ENCODE measurements at places on chromosomes 16 and 17.

DNA sequence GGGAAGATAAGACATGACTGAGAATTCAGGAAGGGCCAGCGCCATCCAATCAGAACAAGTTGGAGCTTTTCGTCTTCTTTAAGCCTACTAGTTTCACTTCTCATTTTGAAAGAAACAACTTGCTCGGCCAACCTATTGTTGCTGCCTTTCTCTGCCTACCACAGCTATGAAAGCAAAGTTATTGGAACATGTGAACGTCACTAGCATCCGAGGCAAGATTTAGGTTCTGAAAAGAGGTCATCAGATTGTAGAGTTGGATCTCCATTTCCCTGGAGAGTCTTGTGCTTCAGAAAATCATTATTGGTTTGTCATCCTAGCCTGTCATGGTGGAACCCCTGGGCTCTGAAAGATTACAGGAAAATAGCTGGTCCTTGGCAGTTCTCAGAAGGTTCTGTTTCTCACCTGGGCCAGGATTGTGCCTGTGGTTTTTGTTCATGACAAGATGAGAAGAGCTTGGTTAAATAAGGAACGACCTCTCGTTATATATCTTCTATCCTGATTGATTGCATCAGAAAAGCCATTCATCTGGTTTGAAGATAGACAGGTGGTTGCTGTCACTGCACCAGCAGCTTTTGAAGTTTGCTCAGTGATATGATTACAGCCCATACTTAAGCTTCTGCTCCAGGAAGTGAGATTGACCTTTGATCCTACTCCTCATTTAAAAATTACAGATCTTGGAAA lies 25.3 kb downstream of the CDH13 start:
- no peak for DNase-seq

DNA sequence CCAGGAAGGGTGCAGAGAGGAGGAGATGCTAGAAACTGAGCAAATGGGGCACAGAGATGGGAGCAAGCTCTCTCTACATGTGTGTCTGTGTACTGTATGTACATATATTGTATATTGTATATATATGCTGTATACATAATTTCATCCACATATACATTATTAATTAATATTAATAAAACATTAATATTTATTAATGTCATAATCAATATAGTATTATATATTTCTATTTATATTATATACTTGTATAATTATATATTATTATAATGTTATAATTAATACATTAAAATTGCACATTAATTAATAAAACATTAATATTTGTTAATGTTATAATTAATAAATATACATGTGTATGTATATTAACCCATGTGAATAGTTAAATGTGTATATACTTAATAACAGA lies 31.5 kb upstream of the FOXF1 start:
- no peak for DNase-seq

DNA sequence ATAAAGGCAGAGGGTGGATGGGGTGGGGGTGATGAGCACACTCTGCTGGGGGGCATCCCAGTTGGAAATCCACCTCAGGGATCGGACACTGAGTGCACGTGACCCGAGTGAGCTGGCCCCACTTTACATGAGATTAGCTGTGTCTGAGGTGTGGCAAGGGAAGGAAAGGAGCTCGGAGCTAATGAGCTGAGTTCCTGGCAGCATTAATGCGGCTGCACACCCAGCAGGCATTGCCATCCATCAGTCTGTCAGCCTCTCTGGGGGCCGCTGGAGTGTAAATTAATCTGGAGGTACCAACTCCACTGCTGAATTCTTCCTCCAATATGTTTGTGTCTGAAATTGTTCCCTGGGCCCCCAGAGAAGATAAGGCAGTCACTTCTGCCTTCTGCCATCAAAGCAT lies 65.5 kb downstream of the HS3ST2 start:
- DNase-seq = no peak

DNA sequence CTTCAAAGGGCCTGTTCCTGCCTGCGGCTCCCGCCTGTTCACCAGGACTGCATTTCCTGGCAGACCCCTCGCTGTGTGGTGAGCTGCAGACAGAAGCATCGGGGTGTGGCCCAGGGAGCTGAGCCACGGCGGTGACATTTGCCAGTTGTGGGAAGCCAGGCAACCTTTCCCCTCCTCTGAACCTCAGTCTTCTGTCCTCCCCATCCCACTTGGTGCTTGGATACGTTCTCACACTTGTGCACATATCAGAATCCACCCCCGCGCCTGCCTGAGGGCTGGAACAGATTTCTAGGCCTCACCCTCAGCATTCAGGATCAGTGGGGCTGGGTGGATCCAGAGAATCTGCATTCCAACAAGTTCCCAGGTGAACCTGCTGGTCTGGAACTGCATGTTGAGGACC lies 63.5 kb downstream of the CRISPLD2 start:
- no peak for DNase-seq

- no peak for DNase-seq
Observed at GRCh38 chr17:54992797-54993639, 24.5 kb downstream of the STXBP4 start.

- no peak for DNase-seq
Observed at GRCh38 chr16:25060920-25061319, 45.8 kb upstream of the ARHGAP17 start.

DNA sequence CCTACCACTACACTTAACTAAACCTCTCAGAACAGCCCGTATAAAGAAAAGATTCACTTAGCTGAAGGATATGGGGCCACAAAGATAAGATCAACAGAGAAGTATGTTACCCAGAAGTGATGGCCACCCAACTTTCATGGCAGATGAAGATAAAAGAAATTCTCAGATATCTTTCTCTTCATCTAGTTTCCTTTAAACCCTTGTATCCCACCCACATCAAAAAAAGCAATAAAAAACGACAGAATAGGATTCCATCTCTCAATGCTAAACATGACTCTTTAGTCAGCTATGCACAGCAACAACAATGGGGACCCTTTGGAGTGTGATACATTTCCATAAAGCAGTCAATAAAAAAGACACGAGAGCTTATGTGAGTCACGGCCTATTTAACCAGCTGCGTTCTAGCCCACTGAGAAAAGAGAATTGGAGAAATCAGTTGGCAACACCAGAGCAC lies 86.6 kb downstream of the SNX11 start:
- DNase-seq = no peak

- no peak for DNase-seq
Observed at GRCh38 chr17:79939755-79940458, 95.8 kb downstream of the TBC1D16 start.

DNA sequence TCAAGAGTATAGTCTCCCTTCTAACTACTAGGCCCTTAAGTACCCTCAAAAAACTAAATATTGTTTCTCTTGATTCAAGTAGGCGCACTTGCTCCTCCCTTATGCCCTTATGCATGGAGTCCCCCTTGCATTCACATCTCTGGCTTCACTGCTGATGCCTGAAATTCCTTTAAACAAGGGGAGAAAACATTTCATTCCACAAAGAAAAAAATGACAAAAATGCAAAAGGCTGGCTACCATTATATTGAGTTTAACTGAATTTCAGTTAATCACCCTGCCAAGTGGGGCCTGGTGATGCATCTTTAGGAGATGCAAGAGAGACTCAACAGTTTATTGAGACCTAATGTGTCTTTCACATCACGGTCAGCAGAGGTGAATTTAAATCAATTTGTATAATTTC lies 35.6 kb downstream of the CRLF3 start:
- no peak for DNase-seq

DNA sequence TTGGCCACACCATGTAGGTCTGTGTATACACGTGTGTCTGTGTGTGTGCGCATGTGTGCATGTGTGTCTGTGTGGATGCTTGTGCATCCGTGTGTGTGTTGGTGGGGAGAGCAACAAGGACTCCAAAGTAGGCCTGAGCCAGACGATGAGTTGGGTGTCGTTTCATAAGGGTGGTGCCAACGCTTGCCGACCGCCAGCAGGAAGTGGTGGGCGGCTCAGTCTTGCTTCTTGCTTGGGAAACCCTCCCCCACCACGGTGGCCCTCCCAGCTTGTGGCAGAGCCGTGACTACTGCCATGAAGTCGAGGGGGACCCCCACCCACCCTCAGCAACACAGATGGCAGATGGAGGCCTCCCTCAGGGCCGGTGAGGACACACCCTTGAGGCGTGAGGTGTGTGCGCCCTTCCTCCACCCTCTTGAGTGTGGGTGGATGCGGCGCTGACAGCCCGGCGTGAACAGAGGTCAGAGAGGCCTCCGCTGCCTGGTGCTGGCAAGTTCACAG lies 17.5 kb downstream of the SBK1 start:
- peak; percentile 76 for DNase-seq

GRCh38 chr16:72173997-72174396 lies 2.0 kb upstream of the PMFBP1 start:
- no peak for DNase-seq

- DNase-seq = no peak
Observed at GRCh38 chr17:8724451-8724850, 20.2 kb downstream of the CCDC42 start.

DNA sequence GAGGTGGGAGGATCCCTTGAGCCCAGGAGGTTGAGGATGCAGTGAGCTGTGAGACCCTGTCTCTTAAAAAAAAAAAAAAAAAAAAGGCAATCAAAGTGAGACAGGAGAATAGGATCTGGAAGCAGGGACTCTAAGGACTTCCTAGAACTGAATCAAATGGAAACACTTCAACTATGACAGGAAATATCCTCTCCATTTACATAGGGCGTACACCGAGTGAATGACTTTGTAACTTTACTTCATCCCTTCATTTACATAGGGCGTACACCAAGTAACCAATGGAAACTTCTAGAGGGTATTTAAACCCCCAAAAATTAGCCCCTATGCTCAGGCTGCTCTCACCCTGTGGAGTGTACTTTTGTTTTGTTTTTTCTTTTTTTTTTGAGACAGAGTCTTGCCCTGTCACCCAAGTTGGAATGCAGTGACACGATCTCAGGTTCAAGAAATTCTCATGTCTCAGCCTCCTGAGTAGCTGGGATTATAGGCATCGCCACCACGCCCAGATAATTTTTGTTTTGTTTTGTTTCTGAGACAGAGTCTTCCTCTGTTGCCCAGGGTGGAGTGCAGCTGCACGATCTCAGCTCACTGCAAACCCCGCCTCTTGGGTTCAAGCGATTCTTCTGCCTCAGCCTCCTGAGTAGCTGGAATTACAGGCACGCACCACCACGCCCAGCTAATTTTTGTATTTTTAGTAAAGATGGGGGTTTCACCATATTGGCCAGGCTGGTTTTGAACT lies 9.6 kb upstream of the PRPSAP1 start:
- DNase-seq = no peak

DNA sequence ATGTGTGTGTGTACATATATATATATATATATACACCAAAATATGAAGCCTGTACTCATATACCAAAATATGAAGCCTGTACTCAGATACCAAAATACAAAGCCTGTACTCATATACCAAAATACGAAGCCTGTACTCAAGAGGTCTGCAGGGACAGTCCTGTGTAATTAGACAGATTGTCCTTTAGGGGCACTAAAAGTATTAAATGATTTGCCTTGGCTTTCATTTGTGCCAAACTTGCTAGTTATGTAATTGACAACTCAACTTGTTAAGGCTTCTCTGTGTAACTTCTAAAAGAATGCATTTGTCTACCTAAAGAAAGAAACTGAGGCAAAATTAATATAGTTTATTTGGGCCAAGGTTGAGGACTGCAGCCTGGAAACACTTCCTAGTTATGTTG lies 30.8 kb upstream of the DHX40 start:
- DNase-seq = no peak

- no peak for DNase-seq
Observed at GRCh38 chr16:88790312-88791211, 5.5 kb upstream of the PIEZO1 start.

- peak; percentile 10 for DNase-seq
Observed at GRCh38 chr16:85372627-85373372, 240.3 kb upstream of the GSE1 start.

GRCh38 chr16:380762-381011 lies 1.1 kb downstream of the PGAP6 start:
- no peak for DNase-seq

- no peak for DNase-seq
Observed at GRCh38 chr16:7227229-7227721, 105.4 kb upstream of the RBFOX1 start.

GRCh38 chr16:30805056-30805369 lies 18.0 kb upstream of the ZNF629 start:
- no peak for DNase-seq

- DNase-seq = peak; percentile 81
Observed at GRCh38 chr16:68040506-68041288, 17.6 kb downstream of the DUS2 start.

DNA sequence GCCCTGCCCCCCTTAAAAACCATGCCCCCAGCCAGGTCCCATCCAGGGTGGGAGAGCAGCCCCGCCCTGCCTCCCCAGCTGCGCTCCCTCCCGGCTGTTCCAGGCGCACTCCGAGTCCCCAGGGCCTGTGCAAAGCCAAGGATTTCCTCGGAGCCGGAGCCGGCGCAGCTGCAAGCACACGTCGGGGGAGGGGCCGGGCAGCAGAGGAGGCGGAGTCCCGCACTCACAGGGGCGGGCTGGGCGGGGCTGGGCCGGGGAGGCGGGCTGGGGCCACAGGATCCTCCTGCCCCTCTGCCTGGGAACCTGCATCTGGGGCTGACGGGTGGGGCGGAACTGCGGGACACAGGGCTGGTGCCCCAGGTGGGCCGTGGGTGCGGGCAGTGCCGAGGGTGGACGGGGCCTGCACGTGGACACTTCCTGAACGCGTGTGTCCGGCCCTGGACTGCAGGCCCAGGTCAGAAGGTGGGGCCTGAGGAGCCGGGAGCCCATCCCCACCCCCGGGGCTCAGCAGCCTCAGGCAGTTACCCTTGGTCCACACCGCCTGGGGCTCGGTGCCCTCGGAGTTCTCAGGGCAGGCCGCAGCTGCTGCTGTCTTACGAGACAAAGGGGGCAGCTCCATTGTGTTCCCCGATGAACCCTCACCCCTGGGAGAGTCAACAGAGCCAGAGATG lies 24.0 kb upstream of the SSTR5 start:
- no peak for DNase-seq

GRCh38 chr16:74922150-74923138 lies 62.5 kb downstream of the WDR59 start:
- no peak for DNase-seq

- DNase-seq = no peak
Observed at GRCh38 chr17:19671433-19671832, 22.9 kb downstream of the ALDH3A2 start.

DNA sequence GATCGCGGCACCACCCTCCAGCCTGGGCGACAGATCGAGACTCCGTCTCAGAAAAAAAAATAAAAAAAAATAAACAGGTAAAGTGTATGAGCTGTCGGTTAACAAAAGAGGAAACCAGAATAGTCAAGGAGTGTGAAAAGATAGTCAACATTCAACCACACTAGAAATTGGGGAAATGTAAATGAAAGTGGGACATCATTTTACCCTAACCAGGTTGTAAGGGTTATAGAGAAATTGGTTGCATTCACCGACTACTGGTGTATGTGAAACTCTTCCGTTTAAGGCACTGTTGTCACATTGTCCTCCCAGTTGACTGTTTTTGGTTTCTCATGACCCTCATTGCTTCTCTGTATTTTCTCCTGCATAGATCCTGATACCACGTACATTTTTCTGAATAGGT lies 62.8 kb downstream of the RABEP1 start:
- DNase-seq = no peak

DNA sequence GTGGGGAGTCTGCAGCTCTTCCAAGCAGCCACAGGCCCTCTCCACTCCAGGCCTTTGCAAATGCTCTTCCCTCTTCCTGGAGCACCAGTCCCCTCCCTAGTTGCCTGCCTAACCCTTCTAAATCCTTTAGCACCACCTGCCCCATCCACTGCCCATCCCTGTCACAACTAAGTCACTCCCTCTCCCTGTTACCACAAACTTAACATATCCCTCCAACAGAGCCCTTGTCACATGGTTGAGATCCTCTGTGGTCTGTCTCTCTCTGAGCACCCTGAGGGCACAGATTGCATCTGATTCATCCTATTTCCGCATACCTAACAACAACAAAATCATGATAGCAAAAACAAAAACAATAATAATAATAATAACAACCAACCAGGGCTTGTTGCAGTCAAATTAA lies 11.0 kb upstream of the BEAN1 start:
- no peak for DNase-seq
